ENCODE measurements at places on chromosomes 12 and 14.

- DNase-seq: no peak
Observed at GRCh38 chr14:35512765-35513164, 21.2 kb upstream of the INSM2 start.

DNA sequence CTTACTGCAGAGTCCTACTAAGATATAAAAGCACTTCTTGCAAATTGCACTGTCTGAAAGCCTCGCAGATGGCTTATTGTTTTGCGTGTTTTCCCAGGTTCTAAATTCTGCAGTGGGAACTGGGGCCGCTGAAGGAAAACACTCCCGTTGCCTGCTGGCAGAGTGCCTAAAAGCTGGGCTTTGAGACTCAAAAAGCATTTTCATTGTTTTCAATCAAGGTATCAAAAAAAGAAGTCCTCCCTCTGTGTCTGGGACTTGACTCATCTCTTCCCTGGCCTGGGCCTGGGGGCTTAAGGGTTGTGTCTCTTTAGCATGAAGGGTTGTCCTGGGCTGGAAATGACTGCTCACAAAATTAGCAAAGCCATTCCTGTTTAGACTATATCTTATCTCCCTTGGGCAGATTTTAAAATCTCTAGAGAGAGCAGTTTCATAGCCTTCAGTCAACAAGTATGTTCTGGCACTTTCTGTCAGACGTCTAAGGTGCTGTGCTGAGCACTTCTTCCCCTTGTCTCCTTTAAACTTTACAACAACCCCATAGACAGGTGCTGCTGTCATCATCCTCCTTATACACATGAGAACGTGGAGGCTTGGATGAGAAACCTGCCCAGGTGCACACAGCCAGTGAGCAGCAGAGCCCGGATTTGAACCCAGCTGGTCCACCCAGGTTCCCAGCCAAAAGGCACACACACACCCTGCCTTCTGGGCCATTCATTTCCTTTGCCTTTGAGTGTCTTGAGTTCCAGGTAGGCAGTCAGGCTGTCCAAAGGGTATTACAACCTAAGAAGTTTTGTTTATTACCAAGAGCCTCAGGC lies 31.1 kb downstream of the ELK3 start:
- no peak for DNase-seq

GRCh38 chr12:110809149-110809548 lies 37.6 kb upstream of the CCDC63 start:
- DNase-seq: no peak

DNA sequence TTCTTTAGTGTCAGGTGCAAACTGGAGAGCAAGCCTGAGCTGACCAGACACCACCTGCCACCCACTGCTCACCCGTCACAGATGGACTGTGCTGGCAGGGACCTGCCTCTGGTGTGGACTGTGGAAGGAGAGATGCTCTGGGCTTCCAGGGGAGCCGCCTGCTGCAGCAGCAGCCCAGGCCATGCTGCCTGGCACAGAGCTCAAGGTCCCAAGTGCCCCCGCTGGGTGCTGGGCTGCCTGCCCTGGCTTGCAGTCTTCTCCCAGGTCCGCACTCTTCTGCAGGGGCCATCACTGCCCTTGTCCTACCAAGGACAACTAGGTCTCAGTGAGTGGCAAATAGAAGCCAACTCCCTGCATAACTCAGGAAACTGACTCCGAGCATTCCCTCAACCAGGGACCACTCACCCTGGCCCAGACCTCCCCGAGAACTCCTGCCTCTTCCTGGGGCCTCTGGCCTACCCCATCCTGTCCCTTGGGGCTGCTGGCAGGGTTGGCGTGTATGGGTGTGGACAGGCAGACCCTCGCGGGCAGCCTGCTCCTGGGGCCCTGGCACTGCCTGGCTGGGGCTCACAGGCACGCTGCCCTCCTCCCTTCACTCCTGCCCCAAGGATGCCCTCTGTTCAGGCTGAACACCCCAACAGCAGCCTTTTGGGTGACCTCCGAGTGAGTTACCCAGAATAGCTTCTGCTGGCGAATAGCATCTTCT lies 9.3 kb downstream of the AMN start:
- no peak for DNase-seq

DNA sequence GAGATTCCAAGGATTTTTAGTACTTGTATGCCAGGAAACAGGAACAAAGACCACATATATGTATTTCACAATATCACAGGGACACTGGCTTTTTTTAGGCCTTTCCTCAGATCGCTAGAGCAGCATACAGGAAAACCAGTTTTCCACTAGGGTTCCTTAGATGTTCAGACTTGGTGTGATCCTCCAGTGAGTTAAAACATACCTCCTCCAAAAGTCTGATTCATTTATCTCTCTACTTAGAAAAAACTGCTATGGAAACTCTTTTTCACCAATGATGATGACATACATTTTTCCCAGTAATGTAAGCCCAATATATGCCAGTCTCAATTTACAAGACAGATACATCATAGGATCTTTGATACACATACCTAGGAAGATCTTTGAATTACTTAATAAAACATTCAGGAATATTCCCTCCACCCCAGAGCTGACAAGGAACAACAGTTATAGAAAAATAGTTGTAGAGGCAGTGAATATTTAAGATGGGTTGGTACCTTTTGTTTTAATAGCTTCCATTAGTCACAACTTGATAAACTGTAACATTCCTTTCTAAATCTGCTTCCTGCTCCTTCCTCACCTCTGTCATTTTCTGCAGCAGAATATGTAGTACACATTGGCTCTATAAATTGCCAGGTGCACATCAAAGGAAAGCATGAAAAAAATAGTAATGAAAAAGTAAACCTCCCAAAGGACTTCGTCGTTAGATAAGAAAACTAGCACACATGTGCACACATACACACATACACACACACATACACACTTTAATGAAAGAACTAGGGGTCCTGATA lies 27.5 kb downstream of the BCAT1 start:
- no peak for DNase-seq
